ENCODE measurements at places on chromosomes 11 and 22. TPM values are rescaled to one million over a fixed set of nuclear protein-coding genes. Genes with fewer than 3 reads are reported as not detected.

GRCh38 chr11:130308886-130309285, 5.8 kb downstream of the ZBTB44 start:
- peaks cover 20% of the 10 kb centered on the region for H3K36me3 ChIP-seq
- no peak overlapping the region for H3K4me3 ChIP-seq
- DNase-seq, result no peak
- H3K27ac ChIP-seq, result no peak overlapping the region

DNA sequence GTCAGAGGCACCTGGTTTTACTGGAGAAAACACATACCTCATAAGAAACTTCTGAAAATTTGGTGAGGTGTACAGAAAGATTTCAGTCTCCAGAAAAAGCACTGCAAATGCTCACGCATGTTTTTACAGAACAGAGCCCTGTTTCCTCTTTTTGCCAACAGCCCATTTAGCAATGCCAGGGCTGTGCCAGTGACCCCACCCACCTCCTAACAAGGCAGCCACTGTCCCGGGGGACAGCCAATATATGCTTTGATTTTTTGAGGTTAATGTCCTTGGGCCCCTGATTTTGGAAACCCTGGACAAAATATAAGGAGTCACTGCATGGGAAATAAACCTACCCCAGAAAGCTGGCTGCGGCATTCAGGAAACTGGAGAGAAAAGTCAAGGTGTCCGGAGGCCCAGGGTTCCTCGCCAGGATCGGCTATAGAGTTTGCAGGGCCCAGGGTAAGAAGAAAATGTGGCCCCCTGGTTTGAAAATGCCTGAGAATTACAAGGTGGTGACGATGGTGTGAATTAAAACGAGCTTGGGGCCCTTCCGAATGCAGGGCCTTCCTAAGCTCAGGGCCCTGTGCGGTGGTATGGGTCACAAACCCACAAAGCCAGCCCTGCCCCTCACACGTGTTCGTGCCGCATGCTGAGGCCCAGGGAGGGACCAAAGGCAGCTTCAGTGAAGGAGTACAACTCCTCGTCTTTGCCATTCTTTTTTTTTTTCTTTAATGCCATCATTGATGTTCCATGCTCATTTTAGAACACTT, 71.1 kb upstream of the WNT7B start:
- no peak overlapping the region for H3K4me3 ChIP-seq
- H3K27me3 ChIP-seq, result no peaks in the 10 kb centered on the region
- H3K36me3 ChIP-seq, result no peaks in the 10 kb centered on the region
- peaks cover 36% of the 10 kb centered on the region for H3K4me1 ChIP-seq

The OPCML gene
- total RNA-seq, result not detected

DNA sequence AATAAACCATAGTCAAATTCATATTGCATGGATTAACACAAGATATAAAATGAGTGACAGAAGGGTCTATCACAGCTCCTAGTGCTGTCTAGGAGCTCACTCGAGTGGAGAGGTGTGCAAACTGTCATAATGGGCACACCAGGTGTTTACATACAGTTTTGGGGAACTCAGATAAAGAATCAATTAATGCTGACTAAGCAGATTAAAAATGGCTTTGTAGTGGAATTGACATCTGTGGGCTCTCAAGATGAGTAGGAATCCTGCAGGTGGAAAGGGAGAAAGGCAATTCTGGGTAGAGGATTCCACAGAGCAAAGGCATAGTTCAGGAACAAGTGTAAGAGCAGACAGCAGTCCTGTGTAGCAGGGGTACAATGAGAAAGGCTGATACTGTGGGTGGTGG, 496.2 kb upstream of the CCDC90B start:
- H3K36me3 ChIP-seq, result no peaks in the 10 kb centered on the region
- no peak overlapping the region for H3K4me3 ChIP-seq
- no peak for DNase-seq
- no peaks in the 10 kb centered on the region for H3K4me1 ChIP-seq
- peaks cover 12% of the 10 kb centered on the region for H3K27me3 ChIP-seq

The MMP10 gene
- not detected for total RNA-seq

The FIBIN gene
- 45.4 TPM for total RNA-seq

GRCh38 chr11:17275400-17276235, 921 bp upstream of the NUCB2 start:
- no peaks in the 10 kb centered on the region for H3K27me3 ChIP-seq
- H3K4me3 ChIP-seq, result peak overlapping the region; percentile 93
- H3K4me1 ChIP-seq, result peaks cover 18% of the 10 kb centered on the region
- no peak for DNase-seq
- no peaks in the 10 kb centered on the region for H3K36me3 ChIP-seq

The BCL2L13 gene
- 58.3 TPM for total RNA-seq

DNA sequence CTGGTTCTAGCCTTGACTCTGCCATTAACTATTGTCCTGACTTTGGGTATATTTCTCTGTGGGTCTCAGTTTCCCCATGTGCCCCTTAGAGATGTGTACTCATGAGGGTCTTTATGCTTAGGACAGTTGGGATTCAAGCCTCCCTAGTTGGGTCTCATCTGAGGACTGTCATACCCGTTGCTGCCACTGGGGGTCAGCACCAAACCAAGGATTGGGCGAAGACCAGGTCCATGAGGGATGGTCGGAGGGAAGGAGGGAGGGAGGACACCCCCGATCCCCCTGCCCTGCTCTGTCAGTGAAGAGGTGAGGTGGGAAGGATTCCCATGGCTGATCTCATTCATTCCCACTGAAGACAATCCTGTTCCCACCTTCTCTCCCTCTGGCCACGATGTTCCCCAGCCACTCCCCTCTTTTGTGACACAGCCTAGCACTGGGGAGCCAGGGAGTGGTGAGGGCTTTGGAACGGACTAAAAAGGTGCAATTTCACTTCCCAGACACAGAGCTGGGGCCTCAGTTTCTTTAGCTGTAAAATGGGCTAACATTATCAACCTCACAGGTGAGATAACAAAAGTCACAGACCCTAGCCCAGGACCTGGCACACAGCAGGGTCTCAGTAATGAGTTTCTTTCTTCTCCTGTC, 12.4 kb upstream of the KLHL35 start:
- H3K36me3 ChIP-seq, result no peaks in the 10 kb centered on the region
- no peaks in the 10 kb centered on the region for H3K27me3 ChIP-seq
- H3K4me1 ChIP-seq, result no peaks in the 10 kb centered on the region
- H3K4me3 ChIP-seq, result no peak overlapping the region

DNA sequence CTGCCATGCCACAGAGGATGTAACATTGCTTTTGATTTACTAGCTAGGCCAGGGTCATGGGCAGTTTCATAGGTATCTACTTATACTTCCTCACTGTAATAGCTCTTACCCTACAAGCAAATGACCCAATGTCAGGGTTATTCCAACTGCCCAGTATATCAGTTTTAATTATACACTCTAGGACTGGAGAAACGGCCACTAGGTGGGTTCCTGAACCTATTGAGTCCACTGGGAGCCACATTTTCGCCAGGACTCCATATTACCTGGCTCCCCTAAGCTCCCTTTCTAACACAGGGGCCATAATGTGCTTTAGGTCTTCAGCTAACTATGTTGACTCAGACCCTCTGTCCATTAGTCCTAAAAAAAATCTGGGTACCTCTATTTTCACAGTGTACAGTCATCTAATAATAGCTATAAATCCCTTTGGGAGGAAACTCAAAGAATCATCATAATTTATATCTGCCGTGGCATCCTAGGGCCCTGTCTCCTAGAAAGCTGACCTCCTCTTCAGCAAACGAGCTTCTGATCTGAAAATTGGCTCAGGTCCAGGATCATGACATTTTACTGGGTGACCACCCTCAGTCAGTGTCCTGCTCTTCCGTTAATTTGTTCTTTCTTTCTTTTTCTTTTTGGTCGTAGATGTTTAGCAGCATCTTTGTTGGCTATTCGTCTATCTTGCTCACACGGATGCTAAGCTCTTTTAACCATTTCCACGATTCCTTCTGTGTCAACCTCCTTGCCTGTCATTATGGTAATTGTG, 244.3 kb downstream of the FAM76B start:
- peaks cover 2% of the 10 kb centered on the region for H3K27me3 ChIP-seq
- peaks cover 32% of the 10 kb centered on the region for H3K4me1 ChIP-seq
- H3K27ac ChIP-seq, result no peak overlapping the region
- DNase-seq, result no peak

- H3K27ac ChIP-seq, result peak overlapping the region; percentile 16
- no peak for DNase-seq
- H3K27me3 ChIP-seq, result no peaks in the 10 kb centered on the region
- no peaks in the 10 kb centered on the region for H3K36me3 ChIP-seq
- peaks cover 24% of the 10 kb centered on the region for H3K4me1 ChIP-seq
These were observed 429.7 kb downstream of the MIAT start for GRCh38 chr22:27087051-27087450.

DNA sequence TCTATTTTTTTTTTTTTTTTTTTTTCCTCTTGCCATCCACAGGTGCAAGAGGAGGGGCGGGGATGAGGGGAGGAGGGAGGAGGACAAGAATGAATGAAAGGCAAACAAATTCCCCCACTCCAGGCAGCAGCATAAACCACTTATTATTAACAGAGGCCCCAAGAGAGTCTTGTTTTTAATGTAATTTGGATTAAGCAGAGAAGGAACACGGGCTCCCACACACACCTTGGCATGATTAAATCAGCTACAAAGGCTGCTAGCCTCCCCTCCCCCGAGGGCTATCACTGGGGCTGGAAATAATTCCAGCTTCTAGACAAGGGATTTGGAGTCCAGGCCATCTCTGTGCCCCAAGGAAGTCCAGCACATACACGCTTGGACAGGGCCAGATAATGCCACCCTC, 93.4 kb upstream of the DRD2 start:
- H3K36me3 ChIP-seq, result no peaks in the 10 kb centered on the region
- DNase-seq, result no peak
- H3K27ac ChIP-seq, result no peak overlapping the region
- no peak overlapping the region for H3K4me3 ChIP-seq
- H3K4me1 ChIP-seq, result peaks cover 1% of the 10 kb centered on the region

- H3K4me1 ChIP-seq, result no peaks in the 10 kb centered on the region
- H3K4me3 ChIP-seq, result no peak overlapping the region
- no peaks in the 10 kb centered on the region for H3K27me3 ChIP-seq
- DNase-seq, result no peak
These were observed 555.7 kb downstream of the TBC1D22A start for GRCh38 chr22:47318041-47318737.

DNA sequence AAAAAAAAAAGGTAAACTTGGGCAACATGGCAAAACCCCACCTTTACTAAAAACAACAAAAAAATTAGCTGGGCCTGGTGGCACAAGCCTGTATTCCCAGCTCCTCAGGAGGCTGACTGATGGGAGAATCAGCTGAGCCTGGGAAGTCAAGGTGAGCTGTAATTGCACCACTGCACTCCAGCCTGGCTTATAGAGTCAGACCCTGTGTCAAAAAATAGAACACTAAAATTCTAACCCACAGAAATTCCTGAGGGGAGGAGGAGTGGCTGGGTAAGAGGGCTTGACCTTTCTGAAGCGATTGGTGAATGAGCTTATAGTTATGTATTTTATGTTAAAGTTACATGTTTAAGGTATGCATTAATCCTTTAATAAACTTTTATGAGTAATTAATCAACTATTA, 53.3 kb downstream of the FAT3 start:
- no peak overlapping the region for H3K27ac ChIP-seq
- DNase-seq, result no peak
- no peak overlapping the region for H3K4me3 ChIP-seq
- peaks cover 30% of the 10 kb centered on the region for H3K4me1 ChIP-seq
- peaks cover 2% of the 10 kb centered on the region for H3K36me3 ChIP-seq
- H3K27me3 ChIP-seq, result no peaks in the 10 kb centered on the region
